Upper lobe of right lung (tissue), 1 donor: ENCODE measurements at places on chromosomes 6 and 20. TPM values are rescaled to one million over a fixed set of nuclear protein-coding genes. Genes with fewer than 3 reads are reported as not detected.

DNA sequence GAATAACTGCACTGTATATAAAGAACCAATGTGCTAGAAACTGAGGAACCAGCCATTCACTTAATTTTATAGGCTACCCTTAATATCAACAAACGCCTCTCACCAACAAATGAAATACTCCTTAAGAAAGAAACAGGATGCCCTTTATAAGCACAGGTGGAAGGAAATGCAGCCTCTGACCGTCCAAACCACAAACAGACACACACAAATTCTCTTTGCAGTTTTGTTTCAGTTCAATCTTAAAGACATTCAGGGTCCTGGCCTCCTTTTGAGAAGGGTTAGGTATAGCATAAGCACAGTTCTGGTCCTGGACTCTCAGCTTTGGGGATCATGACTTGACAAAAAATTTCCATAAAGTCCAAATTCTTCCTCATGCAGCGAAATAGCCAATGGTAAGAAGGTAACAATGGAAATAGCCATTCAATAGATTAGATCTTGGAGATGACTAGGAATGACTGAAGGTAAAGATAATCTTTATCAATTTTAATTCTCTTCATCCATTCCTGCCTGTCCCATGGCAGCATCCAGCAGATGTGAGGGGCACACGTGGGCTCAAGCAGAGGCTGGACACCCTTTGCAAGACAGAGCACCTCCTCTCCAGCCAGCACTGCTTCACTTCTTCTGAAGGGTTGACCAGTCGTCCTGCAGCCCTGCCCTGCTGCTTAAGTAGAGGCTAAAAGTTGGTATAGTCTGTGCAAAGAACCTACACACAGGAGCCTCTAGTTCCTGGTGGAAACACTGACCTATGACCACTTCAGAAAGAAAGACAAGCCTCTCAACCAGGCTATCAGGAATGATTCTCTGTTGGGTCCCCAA lies 123.9 kb downstream of the CD83 start:
- H3K27me3 ChIP-seq: no peaks in the 10 kb centered on the region
- no peak overlapping the region for H3K27ac ChIP-seq
- H3K36me3 ChIP-seq: no peaks in the 10 kb centered on the region

DNA sequence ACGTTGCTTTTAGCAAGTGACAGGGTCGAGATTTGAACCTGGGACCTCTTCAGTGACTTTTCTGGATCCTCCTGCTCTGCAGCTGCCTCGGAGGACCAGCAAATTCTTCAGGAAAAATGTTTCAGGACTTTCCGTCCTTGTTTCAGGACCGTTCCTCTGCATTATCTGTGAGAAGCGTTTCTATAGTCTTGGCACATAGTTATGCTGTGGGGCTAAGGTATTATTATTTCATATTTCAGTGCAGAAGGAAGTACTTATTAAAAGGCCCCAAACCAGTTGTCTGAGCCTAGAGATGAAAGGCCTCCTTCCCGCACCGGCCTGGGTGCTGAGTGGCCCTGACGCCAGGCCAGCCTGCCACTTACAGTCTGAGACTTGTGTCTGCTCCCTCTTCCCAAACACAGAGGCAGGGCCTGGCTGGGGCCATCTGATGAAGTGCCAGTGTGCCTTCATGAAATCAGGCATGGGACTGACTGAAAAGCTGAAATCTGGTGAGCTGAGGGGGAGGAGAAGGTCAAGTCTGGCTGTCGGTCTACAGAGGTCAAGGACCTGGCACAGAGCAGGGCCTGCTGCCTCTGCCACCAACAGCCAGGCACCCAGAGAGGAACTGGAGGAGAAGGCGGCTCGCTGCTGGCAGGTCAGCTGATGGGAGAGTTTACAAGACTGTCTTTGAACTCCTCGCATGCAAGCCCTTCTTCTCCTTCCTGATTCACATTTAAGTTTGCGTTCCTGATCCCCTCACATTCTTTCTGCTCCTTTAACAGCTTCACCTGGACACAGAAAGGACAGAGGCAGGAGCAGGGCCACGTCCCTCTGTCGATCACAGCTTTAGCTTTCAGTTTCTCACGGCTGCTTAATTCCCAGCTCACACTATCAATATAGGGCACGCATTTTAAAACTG lies 8.9 kb upstream of the QKI start:
- no peaks in the 10 kb centered on the region for H3K36me3 ChIP-seq
- H3K27me3 ChIP-seq: no peaks in the 10 kb centered on the region
- peak overlapping the region; percentile 42 for H3K4me3 ChIP-seq
- H3K4me1 ChIP-seq: peaks cover 22% of the 10 kb centered on the region
- H3K27ac ChIP-seq: peak overlapping the region; percentile 90
- DNase-seq: peak; percentile 89

The SRF gene
- total RNA-seq: 33.6 TPM

DNA sequence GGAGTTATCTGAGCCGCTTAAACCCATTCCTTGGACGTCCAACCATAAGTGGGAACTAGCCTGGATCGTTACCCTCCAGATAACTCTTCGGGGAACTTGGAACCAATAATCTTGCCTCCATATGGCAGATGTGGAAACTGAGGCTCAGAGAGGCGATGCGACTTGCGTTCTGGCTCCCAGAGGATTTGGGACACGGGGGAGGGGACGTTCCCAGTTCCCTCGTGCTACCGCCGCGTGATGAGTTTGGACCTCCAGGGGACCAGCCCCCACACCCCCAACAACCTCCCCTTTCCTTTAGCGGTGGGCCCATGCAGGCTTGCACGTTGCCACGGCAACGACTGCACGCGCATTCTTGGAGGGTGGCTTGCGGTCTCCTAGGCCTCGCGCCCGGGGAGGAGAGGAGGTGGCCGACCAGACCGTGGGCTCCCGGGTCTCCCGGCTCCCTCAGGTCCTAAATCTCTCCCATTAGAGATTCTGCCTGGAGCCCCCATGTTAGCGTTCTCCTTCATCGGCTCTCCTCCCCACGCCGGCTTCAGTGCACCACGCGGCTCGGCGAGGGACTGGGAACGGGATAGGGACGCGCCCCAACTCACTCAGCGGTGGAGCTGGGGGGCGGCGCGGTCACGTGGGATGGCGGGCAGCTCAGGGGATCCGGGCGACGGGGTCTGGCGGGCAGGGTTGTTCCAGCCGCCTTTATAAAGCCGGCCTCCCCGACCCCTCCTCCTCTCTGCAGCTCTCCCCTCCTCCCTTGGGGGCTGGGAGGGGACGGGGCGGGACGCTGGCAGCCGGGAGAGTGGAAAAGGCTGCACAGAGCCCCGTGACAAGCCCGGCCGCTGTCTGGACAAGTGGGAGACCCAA lies at the start of gene PLTP:
Gene PLTP, minus strand, starts transcription at position 670 of the 858 bp plus-strand sequence. CDS start 703 bp downstream, outside the sequence.
- peak; percentile 73 for DNase-seq
- H3K27me3 ChIP-seq: no peaks in the 10 kb centered on the region
- peak within 1 kb of the TSS; percentile 80 for H3K27ac ChIP-seq

DNA sequence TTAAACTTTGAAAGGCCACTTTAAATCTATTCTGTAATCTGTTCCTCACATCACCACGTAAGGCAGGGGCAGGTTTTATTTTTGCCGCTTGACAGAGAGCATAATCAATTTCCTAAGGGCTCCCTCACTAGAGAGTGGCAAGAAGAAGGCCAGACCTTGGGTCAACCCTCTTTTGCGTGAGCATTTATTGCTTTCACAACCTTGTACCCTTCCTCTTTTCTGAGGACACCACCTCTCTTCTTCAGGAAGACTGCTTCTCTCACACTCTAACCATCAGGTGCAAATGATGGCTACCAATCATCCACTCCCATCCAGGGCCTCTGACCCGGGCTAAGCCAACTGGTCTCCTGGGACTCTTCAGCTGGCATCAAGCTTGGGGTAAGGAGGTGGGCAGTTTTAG lies 25.2 kb upstream of the QKI start:
- no peaks in the 10 kb centered on the region for H3K27me3 ChIP-seq
- no peak overlapping the region for H3K27ac ChIP-seq
- H3K4me1 ChIP-seq: peaks cover 6% of the 10 kb centered on the region
- no peak for DNase-seq
- H3K36me3 ChIP-seq: no peaks in the 10 kb centered on the region

The SMOC2 gene
- 33.1 TPM for total RNA-seq

The BANF2 gene
- not detected for total RNA-seq

The PTCRA gene
- 5.0 TPM for total RNA-seq

The CRISP2 gene
- not detected for total RNA-seq

DNA sequence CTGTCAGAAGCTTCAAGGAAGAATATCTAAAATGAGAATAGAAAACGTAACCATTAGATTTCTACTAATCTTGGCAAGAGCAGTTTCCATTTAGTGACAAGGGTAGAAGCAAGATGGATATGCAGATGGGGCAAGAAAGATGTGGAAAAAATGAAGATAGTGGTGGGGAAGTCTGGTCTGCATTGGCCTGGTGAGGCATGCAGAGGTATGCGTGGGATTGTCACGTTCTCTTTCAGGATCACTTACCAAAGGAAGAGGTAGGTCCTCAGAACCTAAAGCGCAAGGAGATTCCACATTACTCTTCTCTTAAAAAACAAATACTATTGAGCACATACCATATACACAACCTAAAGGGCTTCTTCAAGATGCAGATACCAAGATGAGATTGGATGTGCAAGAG lies 238.7 kb downstream of the UST start:
- no peak overlapping the region for H3K4me3 ChIP-seq
- H3K36me3 ChIP-seq: no peaks in the 10 kb centered on the region
- no peak overlapping the region for H3K27ac ChIP-seq
- no peaks in the 10 kb centered on the region for H3K4me1 ChIP-seq
- H3K27me3 ChIP-seq: no peaks in the 10 kb centered on the region

DNA sequence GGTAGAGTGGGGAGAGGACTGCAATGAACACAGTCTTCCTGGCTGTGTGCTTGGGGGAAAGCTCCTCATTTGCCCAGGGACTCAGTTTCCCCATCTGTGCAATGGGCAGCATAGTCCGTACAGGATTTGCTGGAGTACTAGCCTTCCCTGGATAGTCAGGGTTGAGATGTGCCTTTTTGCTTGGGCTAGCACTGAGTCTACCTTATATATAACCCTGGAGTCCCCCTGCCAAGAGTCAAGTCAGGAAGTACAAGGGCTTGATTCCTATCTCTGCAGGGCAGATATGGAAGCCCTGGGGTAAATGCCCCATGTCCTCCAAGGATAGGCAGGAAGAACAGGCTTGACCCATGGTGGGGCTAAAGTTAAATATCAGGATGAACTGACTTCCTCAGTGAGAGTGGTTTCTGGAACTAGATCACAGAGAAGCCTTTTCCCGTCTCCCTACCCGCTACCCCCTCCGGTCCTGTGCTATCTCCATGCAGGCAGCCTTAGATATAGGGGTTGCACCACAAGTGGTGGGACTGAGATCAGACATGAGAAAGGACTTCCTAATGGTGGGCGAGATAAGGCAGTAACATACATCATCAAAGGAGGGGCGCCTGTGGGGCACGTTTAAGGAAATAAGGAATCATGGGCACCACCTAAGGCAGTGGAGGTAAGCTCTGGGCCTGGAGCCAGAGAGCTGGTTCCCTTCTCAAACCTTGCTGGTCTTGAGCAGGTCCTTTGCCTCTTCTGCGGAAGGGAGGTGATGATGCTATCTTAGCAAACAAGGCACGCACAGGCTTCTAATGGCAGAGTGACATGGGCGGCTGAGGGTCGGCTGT lies 157.9 kb downstream of the MRPL14 start:
- H3K4me3 ChIP-seq: no peak overlapping the region
- no peak overlapping the region for H3K27ac ChIP-seq
- H3K4me1 ChIP-seq: peaks cover 26% of the 10 kb centered on the region
- no peak for DNase-seq
- no peaks in the 10 kb centered on the region for H3K27me3 ChIP-seq

DNA sequence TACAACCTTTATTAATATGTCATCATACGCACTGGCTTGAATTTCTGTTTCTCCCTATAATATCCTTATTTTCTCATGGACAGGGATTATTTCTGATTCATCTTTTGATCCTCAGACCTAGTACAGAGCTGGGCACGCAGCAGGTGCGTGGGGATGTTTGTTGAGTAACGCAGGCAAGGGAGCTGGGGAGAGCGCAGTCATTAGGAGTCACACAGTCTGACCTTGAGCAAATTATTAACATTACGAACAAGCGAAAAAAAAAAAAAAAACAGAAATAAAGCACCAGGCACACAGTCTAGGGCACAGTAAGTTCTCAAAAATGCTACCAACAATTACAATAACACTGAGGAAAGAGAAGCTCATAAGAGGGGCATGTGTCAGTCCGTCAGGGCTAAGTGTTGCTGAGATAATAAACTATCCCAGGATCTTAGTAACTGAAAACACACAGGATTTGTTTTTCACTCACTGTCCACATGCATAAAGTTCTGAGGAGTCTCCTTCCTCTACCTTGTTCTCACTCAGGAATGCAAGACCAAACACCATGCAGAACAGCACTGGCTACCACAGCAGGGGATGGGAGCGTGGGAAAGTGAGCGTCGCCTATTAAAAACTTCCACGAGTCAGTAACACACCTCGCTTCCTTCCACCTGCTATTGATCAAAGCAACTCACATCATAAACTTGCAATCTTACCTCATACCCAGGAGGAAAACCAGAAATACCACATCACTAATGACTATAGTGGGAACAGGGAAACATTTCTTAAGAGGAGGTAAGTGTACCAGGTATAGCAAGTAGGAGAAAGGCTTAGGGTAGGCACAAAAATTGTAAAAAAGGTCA lies 56.9 kb downstream of the PDE10A start:
- H3K4me3 ChIP-seq: no peak overlapping the region
- DNase-seq: no peak
- H3K27ac ChIP-seq: no peak overlapping the region
- H3K36me3 ChIP-seq: no peaks in the 10 kb centered on the region
- H3K27me3 ChIP-seq: no peaks in the 10 kb centered on the region
- H3K4me1 ChIP-seq: no peaks in the 10 kb centered on the region

- H3K27ac ChIP-seq: no peak overlapping the region
- H3K27me3 ChIP-seq: no peaks in the 10 kb centered on the region
- DNase-seq: no peak
- no peaks in the 10 kb centered on the region for H3K4me1 ChIP-seq
Measured at GRCh38 chr20:58087562-58087858, 140.9 kb downstream of the ANKRD60 start.

The DLK2 gene
- 0.23 TPM for total RNA-seq

- no peaks in the 10 kb centered on the region for H3K4me1 ChIP-seq
- no peak overlapping the region for H3K4me3 ChIP-seq
- DNase-seq: no peak
- no peaks in the 10 kb centered on the region for H3K36me3 ChIP-seq
Measured at GRCh38 chr20:16684416-16684815, 45.4 kb upstream of the SNRPB2 start.

The MUCL3 gene
- total RNA-seq: 4.6 TPM

- no peaks in the 10 kb centered on the region for H3K4me1 ChIP-seq
- H3K4me3 ChIP-seq: no peak overlapping the region
- H3K27me3 ChIP-seq: no peaks in the 10 kb centered on the region
- no peaks in the 10 kb centered on the region for H3K36me3 ChIP-seq
- DNase-seq: no peak
Measured at GRCh38 chr6:50993941-50994720, 175.5 kb downstream of the TFAP2B start.

GRCh38 chr6:63268574-63268973 lies 51.2 kb downstream of the LGSN start:
- H3K4me3 ChIP-seq: no peak overlapping the region
- no peaks in the 10 kb centered on the region for H3K4me1 ChIP-seq
- no peak for DNase-seq
- no peaks in the 10 kb centered on the region for H3K27me3 ChIP-seq
